ENCODE measurements at places on chromosomes 1 and 21.

DNA sequence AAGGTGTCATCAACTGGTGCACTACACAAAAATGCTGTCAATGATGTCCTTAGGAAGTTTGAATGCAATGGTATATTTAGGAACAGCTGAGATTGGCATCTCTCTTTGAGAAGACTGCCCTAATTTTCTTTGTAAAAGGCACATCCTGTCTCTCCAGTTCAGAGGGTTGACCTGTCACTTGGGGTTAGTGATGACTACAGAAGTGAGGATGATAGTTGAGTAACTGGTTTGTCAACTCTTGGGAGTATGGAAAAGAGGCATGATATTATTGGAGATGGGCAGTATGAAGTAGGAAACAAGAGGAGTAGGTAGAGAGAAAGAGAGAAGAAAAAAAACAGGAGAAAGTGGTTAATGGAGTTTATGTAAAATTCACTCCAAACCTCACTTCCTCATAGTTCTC, 40.4 kb upstream of the PIGC start:
- no peak for DNase-seq

GRCh38 chr1:22673486-22674409, 20.7 kb downstream of the C1QB start:
- peak; percentile 20 for DNase-seq

DNA sequence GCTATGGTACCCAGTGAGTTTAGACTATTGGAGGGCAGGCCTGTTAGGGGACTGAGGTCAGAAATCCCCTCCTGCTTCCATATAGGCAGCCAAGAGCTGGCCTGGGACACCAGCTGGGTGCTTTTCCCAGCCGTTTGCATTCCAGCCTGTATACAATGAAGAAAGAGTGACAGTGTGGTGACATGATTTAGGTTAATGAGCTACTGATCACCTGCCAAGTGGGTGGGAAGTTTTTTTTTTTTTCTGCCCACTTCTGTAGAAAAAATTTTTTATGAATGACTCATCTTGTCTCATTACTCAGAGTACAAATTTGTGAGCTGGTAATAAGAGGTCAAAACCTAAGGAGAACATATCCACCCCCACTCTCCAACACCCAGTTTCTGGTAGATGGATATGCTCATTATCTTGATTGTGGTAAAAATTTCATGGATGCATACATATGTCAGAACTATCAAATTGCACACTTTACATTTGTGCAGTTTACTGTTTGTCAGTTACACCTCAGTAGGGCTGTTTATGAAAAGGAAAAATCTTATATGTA, 16.4 kb upstream of the CGN start:
- DNase-seq, result no peak

DNA sequence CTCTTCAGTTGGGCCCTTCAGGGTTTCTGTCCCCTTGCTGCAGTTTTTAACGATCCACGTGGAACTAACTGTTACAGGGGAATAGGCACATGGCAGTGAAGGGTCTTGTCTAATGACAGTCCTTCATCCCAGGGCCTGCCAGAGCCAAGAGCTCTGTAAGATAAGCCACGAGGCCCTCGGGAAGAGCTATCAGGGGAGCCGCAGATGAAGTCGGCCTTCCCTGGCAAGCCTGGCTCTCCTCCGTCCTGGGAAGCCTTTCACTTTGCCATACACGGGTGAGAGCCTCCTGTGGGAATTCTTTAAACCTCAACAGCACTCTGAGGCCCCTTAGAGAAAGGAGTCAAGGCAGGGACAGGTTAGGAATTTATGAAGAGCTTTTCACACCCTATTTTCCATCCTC, 29.0 kb downstream of the ACP6 start:
- DNase-seq, result no peak

DNA sequence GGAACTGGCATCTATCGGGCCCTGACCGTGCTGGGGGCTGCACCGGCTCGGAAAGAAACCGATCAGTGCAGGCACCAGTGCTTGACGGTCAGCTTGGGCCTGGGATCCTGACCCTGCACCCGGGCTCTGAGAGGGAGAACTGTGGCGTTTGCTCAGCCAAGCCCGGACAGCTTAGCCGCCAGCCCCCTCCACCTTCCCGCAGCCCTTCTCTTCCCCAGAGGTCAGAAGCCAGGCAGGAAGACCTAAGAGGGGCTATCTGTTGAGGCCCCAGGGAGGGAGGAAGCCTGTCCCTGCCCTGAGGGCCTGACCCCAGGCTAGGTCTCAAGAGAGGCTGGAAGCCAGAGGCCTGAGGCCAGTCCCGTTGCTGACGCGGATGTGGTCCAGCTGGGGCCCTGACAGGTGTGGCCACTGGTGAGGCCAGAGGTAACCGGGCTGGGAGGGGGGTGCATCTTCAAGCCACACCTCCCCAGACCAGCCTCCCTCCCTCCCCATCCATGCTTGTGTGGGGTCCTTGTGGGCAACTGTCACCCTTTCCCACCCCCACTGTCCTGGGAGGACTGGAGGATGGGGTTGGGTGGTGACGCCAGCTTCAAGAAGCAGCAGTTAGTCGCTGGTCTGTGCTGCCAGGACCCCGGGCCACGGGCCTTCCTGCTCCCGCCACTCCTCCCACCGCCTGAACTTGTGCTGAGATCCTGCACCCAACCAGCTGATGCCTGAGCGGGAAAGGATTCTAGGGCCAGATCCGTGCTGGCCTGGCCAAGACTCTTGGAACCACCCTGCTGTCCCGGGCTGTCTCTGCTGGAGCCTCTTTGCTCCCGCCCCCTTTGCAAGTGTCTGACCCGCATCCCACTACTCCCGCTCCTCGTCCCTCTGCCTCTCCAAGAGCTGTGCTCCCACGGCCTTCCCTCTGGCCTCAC, 2.6 kb upstream of the DVL1 start:
- DNase-seq, result no peak

All from NCI-H524 treated with DMSO at 0.1 percent for 48 hours (cell line).